ENCODE measurements at places on chromosomes 7 and 10.

GRCh38 chr10:101940916-101941315 is 97.3 kb upstream of the KCNIP2 start:
- DNase-seq = no peak

DNA sequence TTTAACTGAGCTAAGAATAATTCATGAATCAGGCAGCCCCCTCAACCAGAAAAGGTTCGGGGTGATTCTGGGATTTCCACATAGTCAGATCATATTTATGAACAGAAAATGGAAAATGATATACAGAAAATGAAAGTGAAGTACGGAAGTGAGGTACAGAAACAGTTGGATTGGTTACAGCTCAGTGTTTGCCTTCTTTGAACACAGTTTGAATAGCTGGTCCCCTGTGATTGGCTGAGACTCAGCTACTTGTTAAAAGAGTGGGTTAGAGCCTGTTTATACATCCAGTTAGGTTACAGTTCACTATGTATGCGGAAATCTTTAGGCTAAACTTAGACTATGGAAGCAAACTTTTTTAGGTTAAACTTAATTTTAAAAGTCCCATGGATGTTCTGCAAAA is 511.7 kb downstream of the PLXDC2 start:
- no peak for DNase-seq

DNA sequence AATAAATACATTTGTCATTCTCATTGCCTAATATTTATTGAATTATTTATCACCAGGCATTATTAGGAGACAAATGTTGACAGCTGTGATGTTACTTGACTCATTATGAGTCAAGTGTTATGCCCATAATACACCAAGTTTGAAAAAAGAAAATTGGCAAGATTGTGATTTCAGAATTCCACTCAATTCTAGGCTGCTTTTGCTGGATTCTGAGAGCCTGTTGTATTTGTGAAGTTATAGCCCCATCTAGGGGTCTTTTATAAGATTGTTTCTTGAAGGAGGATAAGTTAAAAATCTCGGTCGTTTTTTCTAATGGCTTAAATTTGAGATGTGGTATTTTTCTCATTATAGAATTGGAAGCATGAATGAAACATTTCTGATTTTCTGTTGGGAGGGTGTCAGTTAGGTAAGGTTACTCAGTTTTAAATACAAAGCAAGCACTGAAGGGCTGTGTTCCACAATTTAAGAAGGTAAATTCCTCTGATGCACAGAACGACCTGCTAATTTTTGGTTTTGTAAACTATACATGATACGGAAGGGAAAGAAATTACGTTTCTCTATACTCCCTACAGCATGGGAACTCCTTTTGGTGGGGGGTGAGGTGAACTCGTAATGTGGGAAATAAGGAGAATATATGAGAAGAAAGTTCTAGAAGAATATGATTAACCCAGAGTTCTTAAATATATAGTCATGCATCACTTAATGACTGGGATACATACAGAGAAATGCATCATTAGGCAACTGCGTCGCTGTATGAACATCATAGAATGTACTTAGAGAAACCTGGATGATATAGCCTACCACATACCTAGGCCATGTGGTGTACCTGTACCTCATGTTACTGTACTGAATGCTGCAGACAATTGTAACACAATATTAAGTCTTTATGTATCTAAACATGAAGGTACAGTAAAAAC is 2.6 kb downstream of the STK31 start:
- peak; percentile 73 for DNase-seq

DNA sequence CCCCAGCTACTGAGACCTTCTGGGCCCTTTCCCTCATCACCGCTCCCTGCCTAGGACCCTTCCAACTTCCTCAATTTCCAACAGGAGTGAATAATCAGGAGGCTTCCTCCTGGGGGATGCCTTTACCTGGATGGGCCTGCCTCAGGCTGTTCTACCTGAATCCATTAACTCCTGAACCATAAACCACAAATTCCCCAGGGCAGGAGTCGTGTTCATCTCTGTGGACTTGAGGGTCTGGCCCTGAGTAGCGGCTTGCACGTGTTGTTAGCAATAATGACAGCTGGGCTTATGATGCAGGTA is 105.1 kb upstream of the GPR26 start:
- no peak for DNase-seq

DNA sequence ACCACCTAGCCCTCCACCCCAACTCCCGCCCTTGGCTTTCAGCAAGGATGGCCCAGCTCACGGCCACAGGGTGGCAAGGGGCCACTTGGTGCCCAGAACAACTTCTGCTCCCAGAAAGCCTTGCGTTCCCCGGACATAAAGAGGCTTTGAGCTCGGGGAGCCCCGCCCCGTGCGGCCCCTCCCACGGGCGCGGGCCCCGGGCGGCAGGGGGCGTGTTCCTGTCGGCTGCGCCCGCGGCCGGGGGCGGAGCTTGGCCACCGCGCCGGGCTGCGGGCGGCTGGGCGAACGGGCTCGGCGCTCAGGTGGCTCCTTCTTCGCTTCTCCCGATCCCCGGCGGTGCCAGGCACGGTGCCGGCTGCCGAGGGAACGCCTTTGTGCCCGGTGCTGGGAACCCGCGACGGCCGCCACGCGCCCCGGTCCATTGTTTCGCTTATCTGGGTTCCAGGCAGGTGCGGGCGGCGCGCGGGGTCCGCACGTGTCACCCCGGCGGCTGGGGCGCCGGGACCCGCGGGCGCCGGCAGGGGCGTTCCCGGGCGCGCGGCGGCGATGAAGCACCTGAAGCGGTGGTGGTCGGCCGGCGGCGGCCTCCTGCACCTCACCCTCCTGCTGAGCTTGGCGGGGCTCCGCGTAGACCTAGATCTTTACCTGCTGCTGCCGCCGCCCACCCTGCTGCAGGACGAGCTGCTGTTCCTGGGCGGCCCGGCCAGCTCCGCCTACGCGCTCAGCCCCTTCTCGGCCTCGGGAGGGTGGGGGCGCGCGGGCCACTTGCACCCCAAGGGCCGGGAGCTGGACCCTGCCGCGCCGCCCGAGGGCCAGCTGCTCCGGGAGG is at the start of gene NFE2L3:
NFE2L3 (plus strand) TSS at position 246 of the 829 bp plus-strand sequence; CDS start at position 547, 301 bp downstream.
- DNase-seq = peak; percentile 88

DNA sequence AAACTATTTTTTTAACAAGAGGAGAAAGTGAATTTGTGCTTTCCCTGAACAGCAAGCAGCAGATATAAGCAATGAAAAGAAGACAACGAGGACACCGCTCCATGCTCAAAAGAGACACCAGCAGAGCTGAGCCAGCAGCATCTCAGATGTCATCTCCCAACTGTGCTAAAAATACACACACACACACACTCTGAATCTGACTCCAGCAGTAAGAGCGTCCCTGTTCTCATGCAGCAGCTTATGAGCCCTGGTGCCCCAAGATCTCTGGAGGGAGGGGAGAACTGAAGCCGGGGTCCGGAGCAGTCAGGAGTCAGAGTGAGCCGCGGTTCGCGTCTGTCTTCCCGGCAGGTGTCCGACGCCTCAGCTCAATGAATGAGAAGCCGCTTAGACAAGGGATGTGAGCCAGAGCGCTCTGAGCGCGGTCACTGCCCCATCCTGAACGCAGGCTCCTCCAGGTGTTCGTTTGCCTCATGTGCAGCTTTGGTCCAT is 49.2 kb downstream of the SVIL start:
- DNase-seq = peak; percentile 12

GRCh38 chr10:128411643-128412042 is 285.4 kb upstream of the MKI67 start:
- no peak for DNase-seq

DNA sequence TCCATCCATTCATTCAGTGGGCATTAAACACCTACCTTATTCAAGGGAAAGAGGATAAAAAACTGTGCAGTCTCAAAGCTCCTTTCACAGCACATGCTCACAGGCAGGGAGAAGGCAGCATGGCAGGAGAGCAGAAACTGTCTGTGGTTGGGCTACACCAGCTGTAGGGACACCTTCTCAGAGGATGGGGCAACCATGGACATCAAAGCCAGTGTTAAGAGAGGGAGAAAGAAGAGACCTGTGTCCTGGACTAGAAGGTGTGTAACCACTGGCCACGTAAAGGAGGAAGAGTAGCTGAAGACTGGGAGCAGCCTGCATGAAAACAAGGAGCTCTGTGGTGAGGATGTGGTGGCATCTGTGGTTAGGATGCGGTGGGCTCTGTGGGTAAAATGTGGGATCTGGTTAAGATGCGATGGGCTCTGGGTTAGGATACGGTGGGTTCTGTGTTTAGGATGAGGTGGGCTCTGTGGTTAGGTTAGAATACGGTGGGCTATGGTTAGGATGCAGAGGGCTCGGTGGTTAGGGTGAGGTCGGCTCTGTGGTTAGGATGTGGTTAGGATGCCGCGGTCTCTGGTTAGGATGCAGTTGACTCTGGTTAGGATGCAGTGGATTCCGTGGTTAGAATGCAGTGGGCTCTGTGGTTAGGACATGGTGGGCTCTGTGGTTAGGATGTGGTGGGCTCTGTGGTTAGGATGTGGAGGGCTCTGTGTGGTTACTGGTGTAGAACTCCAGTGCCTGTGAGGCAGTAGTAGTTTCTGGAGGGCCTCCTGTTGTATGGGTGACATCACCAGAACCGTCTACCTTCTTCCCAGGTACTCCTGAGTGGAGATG is 197.6 kb downstream of the WDR37 start:
- DNase-seq = no peak

DNA sequence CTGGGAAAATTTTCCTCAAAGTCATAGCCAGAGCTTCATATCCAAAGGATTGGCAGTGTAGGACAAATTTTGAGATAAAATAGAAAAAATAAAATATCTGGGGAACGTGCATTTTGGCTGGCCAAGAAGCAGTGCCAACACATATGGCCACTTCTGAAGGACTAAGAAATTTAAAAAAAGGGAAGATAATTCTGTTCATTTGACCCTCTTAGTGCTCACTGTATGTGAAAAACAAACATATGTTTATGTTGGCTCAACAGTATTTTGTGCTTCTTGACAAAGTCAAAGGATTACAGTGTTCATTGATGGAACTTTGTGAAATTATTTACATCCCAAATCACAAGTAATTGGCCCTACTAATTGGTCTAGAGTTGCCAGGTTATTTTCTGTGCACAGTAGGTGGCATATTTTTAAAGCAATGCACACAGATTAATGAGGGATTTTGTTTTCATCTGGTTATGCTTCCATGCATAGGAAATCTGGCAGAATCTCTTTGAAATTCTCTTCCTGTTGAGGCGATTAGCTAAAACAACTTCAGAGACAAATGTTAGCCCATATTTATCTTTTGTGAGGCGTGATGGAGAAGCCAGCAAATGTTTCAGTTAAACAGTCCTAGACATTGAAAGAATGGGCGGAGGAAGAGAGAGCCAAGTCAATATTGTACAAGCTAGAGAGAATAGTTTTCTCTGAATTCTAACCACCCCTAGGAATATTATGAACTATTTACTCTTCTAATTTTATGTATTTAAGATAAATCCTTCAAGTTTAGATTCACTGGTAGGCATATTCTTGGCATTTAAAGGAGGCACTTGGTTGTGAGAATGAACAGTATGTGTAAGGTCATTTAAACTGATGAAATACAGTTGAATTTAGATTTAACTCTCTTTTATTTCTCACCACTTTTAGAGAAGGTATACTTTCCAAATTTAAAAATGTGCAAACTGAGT is 237.7 kb upstream of the MBL2 start:
- DNase-seq = no peak

DNA sequence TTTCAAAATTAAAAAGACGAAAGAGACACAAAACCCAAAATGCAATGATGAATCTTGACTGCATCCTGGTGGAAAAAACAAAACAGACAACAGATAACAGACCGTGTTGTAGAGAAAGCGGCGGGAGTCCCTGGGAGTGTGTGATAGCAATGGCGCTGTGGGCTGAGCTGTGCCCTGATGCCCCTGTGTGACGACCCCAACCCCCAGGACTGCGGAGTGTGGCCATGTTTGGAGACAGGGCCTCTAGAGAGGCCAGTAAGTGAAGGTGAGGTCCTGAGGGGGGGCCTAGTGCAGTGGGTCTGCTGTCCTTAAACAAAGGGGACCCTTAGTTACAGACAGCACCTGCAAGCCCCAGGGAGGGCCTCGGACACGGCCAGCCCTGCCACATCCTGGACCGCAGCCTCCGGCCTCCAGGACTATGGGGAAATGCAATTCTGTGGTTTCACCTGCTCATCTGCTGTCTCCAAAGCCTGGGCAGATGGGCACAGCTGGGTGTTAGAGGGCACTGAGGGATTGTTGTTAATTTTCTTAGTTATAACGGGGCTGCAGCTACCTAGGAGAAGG is 277.7 kb downstream of the DNAJB6 start:
- no peak for DNase-seq

DNA sequence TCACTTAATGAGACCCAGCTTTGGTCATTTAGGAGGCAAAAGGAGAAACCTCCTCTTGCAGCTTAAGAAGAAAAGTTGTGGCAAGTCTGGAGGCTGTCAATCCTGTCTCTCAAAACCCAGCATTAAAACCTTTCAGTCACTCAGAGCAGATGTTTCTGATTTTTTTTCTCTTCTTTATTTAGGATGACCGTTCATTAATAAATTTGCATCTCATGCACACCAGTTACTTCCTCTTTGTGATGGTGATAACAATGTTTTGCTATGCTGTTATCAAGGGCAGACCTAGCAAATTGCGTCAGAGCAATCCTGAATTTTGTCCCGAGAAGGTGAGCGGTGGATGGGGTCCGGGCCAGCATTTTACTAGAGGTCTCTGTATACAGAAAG is 32.0 kb downstream of the TMEM248 start:
- DNase-seq = no peak

- DNase-seq = no peak
Observed at GRCh38 chr7:102277901-102278300, 8.8 kb upstream of the SH2B2 start.

- DNase-seq = no peak
Observed at GRCh38 chr10:722281-723060, 33.0 kb upstream of the DIP2C start.

GRCh38 chr7:8135417-8135816 is 126.5 kb downstream of the ICA1 start:
- DNase-seq = no peak

DNA sequence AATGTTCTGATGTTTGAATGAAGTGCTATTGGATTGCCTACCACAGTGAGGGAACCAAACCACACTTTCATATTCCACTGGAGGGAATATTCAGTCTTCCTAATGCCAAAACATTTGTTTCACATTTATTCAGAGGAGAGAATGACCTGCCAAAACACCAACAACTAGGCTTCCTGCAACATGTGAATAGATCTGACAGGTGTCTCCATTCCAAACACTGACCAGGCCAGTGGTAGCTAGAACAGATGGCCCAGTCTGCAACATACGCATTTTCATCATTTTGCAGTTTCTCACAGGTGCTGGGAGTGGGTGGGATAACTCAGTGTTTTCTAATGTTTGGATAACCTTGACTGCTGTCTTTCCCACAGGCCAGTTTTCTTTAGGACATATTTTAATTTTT is 110.0 kb downstream of the RELN start:
- DNase-seq = no peak
